ENCODE measurements at places on chromosomes 4 and X.

- DNase-seq, result no peak
Observed at GRCh38 chr4:119244344-119244743, 31.8 kb downstream of the USP53 start.

GRCh38 chr4:108742451-108743420 is 20.1 kb downstream of the ETNPPL start:
- DNase-seq, result no peak

GRCh38 chrX:133248177-133248576 is 30.0 kb upstream of the TFDP3 start:
- DNase-seq, result no peak

GRCh38 chrX:107713543-107714205 is 61.9 kb downstream of the TSC22D3 start:
- no peak for DNase-seq

GRCh38 chr4:177376024-177376423 is 66.2 kb downstream of the AGA start:
- no peak for DNase-seq

- DNase-seq, result no peak
Observed at GRCh38 chr4:137998666-137999429, 243.3 kb downstream of the SLC7A11 start.

- DNase-seq, result no peak
Observed at GRCh38 chrX:31652650-31653049, 580.8 kb upstream of the FTHL17 start.

GRCh38 chr4:2686379-2687265 is 69.5 kb downstream of the TNIP2 start:
- no peak for DNase-seq

- DNase-seq, result no peak
Observed at GRCh38 chrX:136262243-136262642, 11.0 kb upstream of the MAP7D3 start.

DNA sequence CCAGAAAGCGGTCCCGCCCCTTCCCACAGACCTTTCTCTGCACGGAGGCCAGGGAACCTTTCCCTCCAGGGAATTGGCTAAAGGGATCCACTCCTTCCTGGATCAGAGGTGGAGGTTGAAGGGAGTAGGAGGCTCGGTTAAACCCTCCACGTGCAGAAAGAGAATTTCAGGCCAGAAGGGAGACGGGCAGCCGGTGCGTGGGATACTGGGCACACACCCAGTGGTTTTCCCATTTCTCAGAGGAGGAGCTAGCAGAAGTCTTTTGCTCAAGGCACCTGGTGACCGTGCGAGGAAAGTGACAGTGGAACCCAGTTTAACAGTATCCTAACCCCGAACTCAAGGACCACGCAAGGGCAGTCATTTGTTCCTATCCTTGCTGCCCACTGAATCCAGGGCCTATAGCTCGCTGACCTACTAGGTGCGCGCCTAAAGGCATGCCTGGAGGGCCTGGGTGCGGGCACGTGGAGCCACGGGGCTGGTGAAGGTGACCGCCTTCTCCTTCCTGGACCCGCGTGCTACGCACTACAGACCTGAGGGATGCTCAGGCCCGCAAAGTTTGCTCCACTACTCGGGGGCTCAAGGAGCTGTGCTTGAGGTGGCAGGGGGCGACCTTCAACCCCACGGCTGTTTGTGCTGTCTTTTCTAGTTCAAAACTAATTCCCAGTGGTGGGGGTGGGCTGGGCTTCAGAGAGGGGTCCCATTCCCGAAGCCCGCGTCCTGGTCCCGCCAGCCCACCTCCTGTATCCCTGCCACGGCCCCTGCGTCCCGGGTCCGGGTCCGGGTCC is 587 bp upstream of the AFF2 start:
- no peak for DNase-seq

- DNase-seq, result no peak
Observed at GRCh38 chr4:53706422-53707032, 115.2 kb upstream of the LNX1 start.

GRCh38 chr4:8893227-8893623 is 21.6 kb upstream of the HMX1 start:
- no peak for DNase-seq

DNA sequence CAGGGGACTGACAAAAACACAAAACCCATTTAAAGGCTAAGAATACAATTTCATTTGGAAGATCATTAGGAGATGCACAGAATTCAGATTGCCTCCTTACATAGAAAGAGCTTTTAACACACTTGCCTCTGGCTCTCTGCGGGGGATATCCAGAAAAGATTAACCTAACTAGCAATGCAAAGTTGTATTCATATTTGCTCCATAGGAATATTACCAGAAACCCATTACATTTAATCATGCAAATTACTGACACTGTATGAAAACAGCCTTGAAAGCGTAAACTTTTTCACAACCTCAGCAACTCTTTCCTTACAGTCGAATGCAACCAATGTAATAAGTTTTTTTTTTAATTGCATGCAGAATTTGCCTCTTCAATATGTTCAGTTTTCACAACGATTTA is 1087.3 kb upstream of the PRKX start:
- no peak for DNase-seq

GRCh38 chr4:174117445-174117844 is 166.0 kb downstream of the FBXO8 start:
- no peak for DNase-seq

GRCh38 chr4:151165205-151166000 is 66.0 kb downstream of the RPS3A start:
- no peak for DNase-seq

- no peak for DNase-seq
Observed at GRCh38 chrX:31178769-31179125, 106.9 kb upstream of the FTHL17 start.

- no peak for DNase-seq
Observed at GRCh38 chr4:163701916-163702315, 207.4 kb downstream of the TMA16 start.

DNA sequence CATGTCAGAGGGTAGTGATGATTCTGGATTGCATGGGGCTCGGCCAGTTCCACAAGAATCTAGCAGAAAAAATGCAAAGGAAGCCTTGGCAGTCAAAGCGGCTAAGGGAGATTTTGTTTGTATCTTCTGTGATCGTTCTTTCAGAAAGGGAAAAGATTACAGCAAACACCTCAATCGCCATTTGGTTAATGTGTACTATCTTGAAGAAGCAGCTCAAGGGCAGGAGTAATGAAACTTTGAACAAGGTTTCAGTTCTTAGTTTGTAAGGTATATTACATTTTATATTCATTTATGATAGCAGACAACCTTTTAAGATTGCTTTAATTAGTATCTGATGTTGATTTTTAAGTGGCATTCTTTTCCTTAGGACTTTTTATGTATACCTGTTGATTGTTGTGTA is 24.2 kb downstream of the REST start:
- no peak for DNase-seq
